Stomach (tissue), 19 donors: ENCODE measurements at places on chromosomes 1 and 21. TPM values are rescaled to one million over a fixed set of nuclear protein-coding genes. Genes with fewer than 3 reads are reported as not detected.

GRCh38 chr21:15793109-15793508 lies 63.3 kb downstream of the USP25 start:
- peaks cover 56% of the 10 kb centered on the region for H3K4me1 ChIP-seq
- DNase-seq: no peak

- H3K27ac ChIP-seq: peak overlapping the region; percentile 76
- peaks cover 6% of the 10 kb centered on the region for H3K4me1 ChIP-seq
- no peaks in the 10 kb centered on the region for H3K36me3 ChIP-seq
- peak; percentile 44 for DNase-seq
- peak overlapping the region; percentile 43 for H3K4me3 ChIP-seq
- H3K27me3 ChIP-seq: no peaks in the 10 kb centered on the region
These were observed 17.1 kb downstream of the ACOT11 start for GRCh38 chr1:54565113-54565501.

DNA sequence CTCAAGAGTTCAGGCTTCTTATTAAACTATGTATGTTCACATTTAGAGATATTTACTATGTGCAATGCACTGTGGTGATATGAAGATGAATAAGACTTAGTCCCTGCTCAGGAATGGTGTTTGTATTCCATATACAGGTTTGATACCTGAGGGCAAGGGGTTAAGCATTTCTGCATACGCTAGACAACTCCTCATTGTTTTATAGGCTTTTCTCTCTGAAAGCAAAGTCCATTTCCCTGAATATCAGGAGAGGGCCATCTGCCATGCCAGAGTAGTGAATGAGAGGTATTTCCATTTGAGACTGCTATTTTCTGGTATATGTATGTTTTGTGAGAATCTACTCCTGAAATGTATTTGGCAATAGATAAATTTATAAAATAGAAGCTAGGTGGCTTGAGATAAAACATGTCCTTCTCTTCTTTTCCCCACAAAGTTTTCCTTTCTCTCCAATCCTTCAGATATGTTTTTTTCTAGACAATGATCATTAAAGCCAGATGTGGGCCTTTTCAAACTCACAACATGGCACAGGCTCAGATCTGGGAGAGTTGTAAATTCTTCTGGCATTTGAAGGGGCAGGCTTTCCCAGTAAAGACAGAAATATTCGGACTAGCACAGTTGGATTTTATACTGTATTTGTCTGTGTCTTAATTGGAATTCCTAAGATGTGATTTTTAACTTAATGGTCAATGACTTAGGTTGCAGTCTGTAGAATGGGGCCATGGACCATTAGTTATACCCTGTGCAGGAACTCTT lies 73.3 kb upstream of the WDR26 start:
- no peaks in the 10 kb centered on the region for H3K27me3 ChIP-seq
- no peak overlapping the region for H3K27ac ChIP-seq
- H3K4me3 ChIP-seq: no peak overlapping the region
- H3K36me3 ChIP-seq: no peaks in the 10 kb centered on the region
- H3K4me1 ChIP-seq: peaks cover 54% of the 10 kb centered on the region

DNA sequence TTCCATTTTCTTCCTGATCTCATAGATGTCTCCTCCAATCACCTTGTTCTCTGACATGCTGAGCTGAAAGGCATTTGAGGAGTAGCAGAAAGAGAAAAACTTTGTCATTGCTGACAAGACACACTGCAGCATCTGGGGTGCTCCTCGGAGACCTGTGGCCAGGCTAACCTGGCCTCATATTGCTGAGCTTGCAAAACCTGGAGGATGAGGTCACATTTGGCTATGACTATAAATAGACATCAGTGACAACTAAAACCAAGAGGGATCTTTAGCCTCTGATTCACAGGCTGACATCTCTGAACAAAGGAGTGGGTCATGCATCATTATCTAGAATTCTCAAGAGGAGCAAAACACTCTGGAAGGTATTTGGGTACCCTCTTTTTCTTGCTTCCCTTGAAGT lies 83.7 kb downstream of the PROX1 start:
- H3K27ac ChIP-seq: no peak overlapping the region
- no peak overlapping the region for H3K4me3 ChIP-seq
- H3K27me3 ChIP-seq: peaks cover 5% of the 10 kb centered on the region
- peaks cover 7% of the 10 kb centered on the region for H3K4me1 ChIP-seq
- no peaks in the 10 kb centered on the region for H3K36me3 ChIP-seq

GRCh38 chr1:42449256-42449655 lies 6.6 kb downstream of the ZMYND12 start:
- DNase-seq: no peak
- no peaks in the 10 kb centered on the region for H3K27me3 ChIP-seq
- H3K4me1 ChIP-seq: no peaks in the 10 kb centered on the region
- no peak overlapping the region for H3K4me3 ChIP-seq
- H3K36me3 ChIP-seq: no peaks in the 10 kb centered on the region

Gene HEYL
- 1.0 TPM for polyA plus RNA-seq

- H3K36me3 ChIP-seq: no peaks in the 10 kb centered on the region
- no peaks in the 10 kb centered on the region for H3K27me3 ChIP-seq
- H3K4me3 ChIP-seq: no peak overlapping the region
- H3K4me1 ChIP-seq: peaks cover 25% of the 10 kb centered on the region
- no peak for DNase-seq
- no peak overlapping the region for H3K27ac ChIP-seq
These were observed 34.8 kb upstream of the ADARB1 start for GRCh38 chr21:45039317-45040156.

DNA sequence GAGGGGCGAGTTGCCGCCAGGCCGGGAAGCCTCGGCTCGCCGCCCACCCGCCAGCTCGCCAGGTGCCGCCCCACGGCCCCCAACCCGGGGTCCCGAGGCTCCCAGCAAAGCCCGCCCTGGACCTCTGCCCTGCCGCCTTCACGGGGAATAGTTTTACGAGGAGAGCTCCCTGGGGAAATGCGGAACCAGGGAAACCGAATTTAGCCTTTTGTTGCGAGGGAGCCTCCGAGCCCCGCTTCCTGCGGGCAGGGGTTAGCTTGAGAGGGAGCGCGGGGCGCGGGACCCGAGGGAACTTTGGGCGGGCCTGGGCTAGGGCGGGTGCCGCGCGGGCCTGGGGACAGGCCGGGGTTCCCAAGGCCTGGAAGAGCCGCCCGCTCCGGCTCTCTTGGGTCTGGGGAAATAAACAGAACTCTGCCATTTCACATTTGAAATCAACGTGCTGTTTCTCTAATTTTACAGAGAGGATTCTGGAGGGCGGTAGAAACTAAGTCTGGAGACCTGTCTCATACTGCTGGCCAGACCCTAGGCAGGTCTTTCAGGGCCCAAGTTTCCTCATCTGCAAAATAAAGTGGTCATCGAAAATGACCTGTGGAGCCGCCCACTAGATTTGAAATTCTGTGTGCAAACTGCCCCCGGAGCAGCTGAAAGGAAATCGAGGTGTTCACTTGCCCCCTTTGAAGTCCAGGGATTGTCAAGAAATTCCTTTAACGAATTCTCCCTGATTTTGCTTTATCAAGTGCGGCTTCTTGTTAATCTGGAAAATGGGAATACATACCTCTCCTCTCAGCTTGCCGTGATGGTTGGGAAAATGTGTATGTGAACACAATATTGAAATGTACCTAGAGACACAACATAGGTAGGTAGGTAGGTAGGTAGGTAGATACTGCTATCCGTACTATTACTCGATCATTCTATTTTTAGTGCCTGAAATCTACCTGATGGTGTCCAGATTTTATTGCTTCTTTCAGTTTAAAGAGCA lies 749 bp upstream of the GLUL start:
- DNase-seq: no peak
- no peaks in the 10 kb centered on the region for H3K27me3 ChIP-seq
- H3K27ac ChIP-seq: peak overlapping the region; percentile 98
- peak overlapping the region; percentile 70 for H3K4me3 ChIP-seq

GRCh38 chr1:112439592-112439991 lies 43.6 kb downstream of the CTTNBP2NL start:
- H3K27me3 ChIP-seq: no peaks in the 10 kb centered on the region
- H3K27ac ChIP-seq: peak overlapping the region; percentile 59
- H3K4me3 ChIP-seq: no peak overlapping the region
- DNase-seq: no peak
- no peaks in the 10 kb centered on the region for H3K36me3 ChIP-seq

Gene MTARC1
- polyA plus RNA-seq: 5.9 TPM

DNA sequence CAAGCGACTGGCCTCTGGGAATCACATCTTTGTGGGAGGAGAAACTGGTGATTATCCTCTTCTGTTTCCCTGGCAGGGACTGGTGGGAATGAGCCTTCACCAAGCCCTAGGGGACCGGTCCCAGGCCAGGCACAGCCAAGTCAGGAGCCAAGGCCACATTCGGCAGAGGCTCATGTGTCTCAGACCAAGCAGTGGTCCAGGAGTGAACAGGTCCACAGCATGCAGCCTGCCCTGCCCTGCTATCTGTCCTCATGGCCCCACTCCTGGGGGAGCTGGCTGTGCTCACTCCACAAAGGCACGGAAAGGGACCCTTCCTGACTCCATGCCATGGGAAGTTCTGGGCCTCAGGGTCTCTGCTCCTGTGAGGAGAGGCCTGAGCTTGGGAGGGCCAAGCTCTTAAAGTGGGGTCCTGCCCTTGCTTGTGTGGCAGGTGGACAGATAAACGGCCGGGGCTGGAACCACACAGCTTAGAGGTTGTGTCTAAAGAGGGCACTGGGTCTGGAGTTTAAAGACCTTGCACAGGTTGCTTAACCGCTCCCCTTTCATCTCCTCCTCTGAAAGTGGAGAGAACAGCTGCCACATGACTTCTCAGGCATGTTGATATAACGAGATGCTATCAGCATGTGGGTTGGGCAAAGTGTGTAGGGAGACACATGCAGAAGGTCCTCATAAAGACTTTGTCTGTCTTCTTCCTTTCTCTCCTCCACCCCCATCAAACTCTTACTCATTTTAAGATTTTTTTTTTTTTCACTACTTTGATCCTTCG lies 57.5 kb downstream of the CASQ2 start:
- DNase-seq: peak; percentile 55
- H3K4me3 ChIP-seq: no peak overlapping the region
- no peaks in the 10 kb centered on the region for H3K36me3 ChIP-seq
- H3K27me3 ChIP-seq: no peaks in the 10 kb centered on the region
- H3K4me1 ChIP-seq: no peaks in the 10 kb centered on the region
- H3K27ac ChIP-seq: no peak overlapping the region

DNA sequence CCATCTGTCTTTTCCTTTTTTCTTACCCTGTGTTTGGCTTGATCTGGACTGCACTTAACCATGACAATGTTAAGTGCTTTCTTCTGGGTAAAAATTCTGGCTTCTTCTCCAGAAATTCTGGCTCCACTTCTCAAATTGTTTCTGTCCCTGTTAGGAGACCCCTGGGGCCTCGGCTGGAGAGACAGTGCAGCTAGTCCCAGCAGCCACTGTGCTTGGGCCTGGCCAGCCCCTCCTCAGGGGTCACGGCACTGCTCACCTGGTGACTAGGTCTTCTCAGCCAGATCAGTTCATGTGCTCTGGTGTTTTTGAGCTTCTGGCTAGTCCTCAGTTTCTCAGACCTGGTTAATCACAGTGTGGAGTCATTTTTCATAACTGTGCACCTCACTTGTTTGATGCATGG lies 72.4 kb downstream of the ADARB1 start:
- peaks cover 21% of the 10 kb centered on the region for H3K36me3 ChIP-seq
- no peak overlapping the region for H3K4me3 ChIP-seq
- DNase-seq: no peak
- peaks cover 6% of the 10 kb centered on the region for H3K4me1 ChIP-seq
- H3K27me3 ChIP-seq: no peaks in the 10 kb centered on the region
- no peak overlapping the region for H3K27ac ChIP-seq

- no peak overlapping the region for H3K4me3 ChIP-seq
- no peaks in the 10 kb centered on the region for H3K27me3 ChIP-seq
- no peak for DNase-seq
- H3K4me1 ChIP-seq: no peaks in the 10 kb centered on the region
- no peak overlapping the region for H3K27ac ChIP-seq
These were observed 74.4 kb downstream of the SUSD4 start for GRCh38 chr1:223289621-223290020.

Gene RHBDL2
- 9.3 TPM for polyA plus RNA-seq

- no peak overlapping the region for H3K27ac ChIP-seq
- peaks cover 33% of the 10 kb centered on the region for H3K36me3 ChIP-seq
- H3K27me3 ChIP-seq: no peaks in the 10 kb centered on the region
- peaks cover 8% of the 10 kb centered on the region for H3K4me1 ChIP-seq
These were observed 25.1 kb upstream of the B3GALT2 start for GRCh38 chr1:193211539-193211938.

GRCh38 chr1:75203415-75204277 lies 69.5 kb downstream of the LHX8 start:
- H3K4me1 ChIP-seq: no peaks in the 10 kb centered on the region
- no peaks in the 10 kb centered on the region for H3K36me3 ChIP-seq
- no peaks in the 10 kb centered on the region for H3K27me3 ChIP-seq
- peak; percentile 62 for DNase-seq

GRCh38 chr21:41350436-41351155 lies 11.2 kb upstream of the MX2 start:
- no peak for DNase-seq
- no peak overlapping the region for H3K27ac ChIP-seq

Gene TNFRSF8
- 1.2 TPM for polyA plus RNA-seq

Gene TGFBR3
- 9.2 TPM for polyA plus RNA-seq

DNA sequence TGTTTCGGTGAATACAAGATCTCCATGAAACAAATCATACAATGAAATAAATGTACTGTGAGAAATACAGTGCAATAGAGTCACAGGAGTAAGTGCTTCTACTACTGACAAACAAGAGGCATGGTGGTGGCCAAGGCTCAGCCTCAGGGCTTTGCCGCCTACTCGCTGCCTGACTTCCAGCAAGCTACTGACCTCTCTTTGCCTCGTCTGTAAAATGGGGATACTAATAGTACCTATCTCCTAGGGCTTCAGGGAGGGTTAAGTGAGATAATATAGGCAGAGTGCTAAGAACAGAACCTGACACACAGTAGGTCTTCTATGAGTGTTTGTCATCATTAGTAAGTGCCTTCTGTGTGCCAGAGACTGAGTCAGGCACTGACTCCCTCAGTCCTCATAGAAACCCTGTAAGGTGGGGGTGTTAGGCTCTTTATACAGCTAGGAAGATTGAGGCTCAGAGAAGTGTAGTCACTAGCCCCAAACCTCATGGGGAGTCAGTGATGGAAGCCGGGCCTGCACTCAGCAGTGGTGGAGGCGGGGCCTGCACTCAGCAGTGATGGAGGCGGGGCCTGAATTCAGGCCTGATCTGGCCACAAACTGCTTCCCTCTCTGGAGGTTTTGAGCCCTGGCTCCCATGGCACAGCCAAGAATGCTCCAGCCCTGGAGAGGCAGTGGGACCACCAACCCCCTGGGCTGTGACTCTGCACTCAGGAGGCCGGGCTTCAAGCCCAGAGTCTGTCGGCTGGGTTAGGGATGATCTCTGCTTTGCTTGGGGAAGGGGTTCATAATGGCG lies 6.8 kb downstream of the BSND start:
- H3K27me3 ChIP-seq: peaks cover 2% of the 10 kb centered on the region
- H3K4me3 ChIP-seq: no peak overlapping the region
- no peak for DNase-seq
- no peaks in the 10 kb centered on the region for H3K36me3 ChIP-seq
- H3K4me1 ChIP-seq: no peaks in the 10 kb centered on the region

DNA sequence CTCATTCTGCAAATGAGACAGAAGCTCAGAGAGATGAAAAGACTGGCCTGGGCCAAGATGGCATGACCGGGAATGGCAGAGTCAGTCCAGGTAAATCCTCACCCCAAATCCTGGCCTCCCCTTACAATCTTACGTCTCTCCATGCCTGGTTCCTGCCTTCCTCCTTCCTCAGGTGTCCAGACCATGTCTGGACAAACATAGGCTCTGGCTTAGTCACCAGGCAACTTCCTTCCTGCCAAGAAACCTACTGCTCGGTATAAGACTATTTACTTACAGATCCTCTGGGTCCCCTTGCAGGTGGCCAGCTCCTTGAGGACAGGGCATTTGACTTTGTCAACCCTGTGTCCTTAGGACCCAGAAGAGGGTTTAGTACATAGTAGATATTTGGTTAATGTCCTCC lies 69.4 kb upstream of the ROR1 start:
- peaks cover 16% of the 10 kb centered on the region for H3K4me1 ChIP-seq
- H3K27ac ChIP-seq: peak overlapping the region; percentile 69
- no peaks in the 10 kb centered on the region for H3K27me3 ChIP-seq
- DNase-seq: peak; percentile 60
- no peaks in the 10 kb centered on the region for H3K36me3 ChIP-seq
- H3K4me3 ChIP-seq: no peak overlapping the region
